ENCODE measurements at places on chromosomes 5 and 9.

DNA sequence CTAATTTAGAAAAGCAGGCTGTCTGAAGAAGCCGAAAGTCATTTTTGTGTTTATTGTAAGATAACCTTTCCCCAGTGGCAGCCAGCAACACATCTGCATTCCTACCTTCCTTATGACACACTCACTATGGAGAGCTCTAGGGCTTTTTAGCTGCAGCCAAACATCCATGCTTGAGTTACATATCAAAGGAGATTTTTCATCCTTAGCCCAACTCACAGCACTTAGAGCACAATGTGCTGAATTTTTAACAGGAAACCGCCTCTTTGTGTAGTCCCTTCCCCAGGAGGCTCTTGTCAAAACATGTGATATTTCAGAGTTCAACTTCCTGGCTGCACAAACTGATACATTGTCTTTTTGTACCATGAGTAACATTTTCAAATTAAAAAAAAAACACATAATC lies 379.2 kb downstream of the CTNND2 start:
- no peak for DNase-seq

DNA sequence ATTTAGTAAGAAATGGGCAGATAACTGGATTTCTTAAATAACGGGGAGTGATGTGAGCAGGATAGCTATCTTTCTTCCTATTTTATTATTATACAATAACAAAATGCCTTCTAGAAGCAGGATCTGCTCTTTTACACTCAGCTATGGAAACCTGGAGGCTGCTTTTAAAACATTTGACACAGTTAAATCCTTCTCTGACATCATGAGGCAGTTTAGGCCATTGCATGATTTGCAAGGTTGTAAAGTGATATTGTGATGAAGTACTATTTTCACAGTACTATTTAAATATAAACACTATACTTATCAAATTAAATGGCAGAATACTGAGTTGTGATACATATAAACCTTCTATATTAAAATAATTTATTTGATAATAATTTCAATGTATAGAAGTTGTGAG lies 93.9 kb downstream of the ZSWIM6 start:
- no peak for DNase-seq

GRCh38 chr5:74179179-74179578 lies 461.3 kb downstream of the ENC1 start:
- no peak for DNase-seq

DNA sequence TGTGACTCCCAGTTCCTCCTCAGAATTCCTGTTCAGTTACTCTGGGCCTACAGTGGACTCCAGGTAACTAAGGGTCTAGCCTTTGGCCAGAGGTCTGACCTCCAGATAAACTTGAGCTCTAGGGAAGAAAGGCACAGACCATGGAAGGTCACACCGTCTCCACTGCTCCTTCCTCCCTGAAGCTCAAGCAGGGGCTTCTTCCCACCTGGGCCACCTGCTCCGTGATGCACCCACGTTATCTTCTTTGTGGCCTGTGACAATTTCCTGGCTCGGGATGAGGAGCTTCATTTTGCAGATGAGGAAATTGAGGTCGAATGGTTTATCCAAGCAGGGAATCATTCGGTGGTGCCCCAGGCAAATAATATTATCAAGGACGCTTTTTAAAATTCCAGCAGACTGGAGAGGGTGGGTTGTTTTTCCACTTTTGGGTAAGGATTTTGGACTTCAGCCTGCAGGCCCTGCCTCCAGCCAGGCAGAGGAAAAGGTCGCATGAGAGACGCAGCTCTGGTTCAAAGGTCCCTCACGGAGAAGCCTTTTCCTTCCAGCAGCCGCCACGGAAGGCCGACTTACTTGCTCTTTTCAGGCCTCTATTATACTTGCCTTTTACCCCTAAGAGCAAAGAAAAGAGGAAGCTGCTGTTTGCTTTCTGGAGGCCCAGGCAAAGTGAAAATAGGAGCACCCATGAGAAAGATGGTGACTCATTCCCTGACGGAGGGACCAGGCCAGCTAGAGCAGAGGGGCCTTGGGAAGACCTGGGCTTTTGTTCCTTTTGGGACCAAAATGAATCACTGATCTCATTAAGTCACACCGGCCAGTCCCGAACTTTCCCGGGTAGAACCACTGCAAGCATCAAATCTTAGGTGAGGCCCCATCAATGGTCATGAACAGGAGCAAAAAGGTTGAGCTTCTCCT lies 22.8 kb upstream of the DUSP1 start:
- DNase-seq, result no peak

DNA sequence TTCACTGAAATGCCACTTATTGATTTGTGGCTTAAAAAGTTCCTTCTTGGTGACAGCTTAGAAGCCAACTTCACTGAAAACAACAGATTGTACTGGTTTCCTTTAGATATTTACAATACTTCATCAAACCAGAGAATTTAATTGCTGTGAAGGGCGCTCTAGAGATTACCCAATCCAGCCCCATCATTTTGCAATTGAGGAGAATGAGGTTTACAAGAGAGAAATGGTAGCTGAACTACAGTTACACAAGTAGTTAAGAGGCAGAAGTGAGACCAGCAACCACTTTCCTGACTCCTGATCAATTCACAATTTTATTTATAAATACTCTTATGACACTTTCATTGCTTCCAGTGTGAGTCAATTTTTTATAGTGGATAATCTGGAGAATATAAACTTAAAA lies 103.5 kb upstream of the APC start:
- no peak for DNase-seq

DNA sequence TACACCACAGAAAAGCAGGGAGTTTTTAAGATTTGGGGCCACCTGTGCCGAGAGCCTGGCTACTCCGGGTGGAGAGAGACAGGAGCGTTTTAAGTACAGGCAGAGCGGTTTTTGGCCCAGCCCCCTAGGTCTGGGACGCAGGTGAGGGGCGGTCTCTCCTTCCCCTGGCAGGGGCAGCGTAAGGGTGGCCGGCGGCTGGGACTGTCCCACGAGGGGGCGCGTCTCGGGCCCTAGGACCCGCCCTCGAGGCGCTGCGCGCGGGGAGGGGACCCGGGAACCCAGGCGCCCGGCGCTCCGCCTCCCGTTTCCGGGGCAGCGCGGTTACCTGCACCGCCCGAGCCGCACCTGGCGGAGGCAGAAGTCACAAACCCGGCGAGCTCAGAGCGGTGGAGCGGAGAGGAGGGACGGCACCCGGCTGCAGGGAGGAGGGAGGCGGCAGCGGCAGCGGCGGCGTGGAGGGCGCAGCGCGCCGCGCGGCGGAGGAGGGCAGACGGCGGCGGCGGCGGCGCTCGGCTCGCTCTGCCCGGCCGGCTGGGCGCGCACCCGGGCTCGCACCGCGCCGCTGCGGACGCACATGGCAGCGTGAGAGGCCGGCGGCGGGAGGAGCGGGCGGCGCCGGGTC lies at the start of gene WWC1:
WWC1 (plus strand) TSS at position 304 of the 622 bp plus-strand sequence. CDS start 508 bp downstream, outside the sequence.
- DNase-seq, result peak; percentile 55

- no peak for DNase-seq
Observed at GRCh38 chr9:35108946-35109575, 6.1 kb upstream of the STOML2 start.
